T-cell (primary cell): ENCODE measurements at places on chromosomes 3 and 15.

- DNase-seq, result no peak
Observed at GRCh38 chr3:143263852-143264513, 144.4 kb downstream of the CHST2 start.

GRCh38 chr3:62293051-62293780 is 80.1 kb downstream of the FEZF2 start:
- DNase-seq, result no peak

GRCh38 chr3:122671553-122671952 is 9.1 kb upstream of the PARP14 start:
- no peak for DNase-seq

- no peak for DNase-seq
Observed at GRCh38 chr15:70060993-70061305, 36.8 kb downstream of the TLE3 start.

GRCh38 chr3:184360929-184361531 is 375 bp downstream of the CLCN2 start:
- DNase-seq, result no peak

GRCh38 chr3:128266453-128266852 is 113.2 kb downstream of the EEFSEC start:
- no peak for DNase-seq

DNA sequence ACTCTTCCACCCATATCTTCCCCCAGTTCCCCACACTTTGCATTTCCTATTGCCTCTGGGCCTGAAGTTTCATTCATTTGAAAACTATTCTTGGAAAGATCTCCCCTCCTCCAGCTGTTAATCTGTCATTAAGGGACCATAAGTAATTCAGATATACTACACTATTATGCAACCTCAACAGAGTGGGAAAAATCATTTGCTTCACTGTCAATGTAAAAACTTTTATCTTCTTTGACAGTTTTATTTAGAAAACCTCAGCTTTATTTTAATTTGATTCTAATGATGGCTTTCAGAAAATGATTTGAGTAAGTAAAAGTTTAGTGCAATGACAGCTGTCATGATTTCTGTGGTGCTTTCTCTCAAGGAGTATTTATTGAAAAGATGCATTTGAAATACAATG is 435.3 kb upstream of the KCNMB2 start:
- DNase-seq, result no peak

- no peak for DNase-seq
Observed at GRCh38 chr3:139222100-139222657, 121.6 kb upstream of the MRPS22 start.

DNA sequence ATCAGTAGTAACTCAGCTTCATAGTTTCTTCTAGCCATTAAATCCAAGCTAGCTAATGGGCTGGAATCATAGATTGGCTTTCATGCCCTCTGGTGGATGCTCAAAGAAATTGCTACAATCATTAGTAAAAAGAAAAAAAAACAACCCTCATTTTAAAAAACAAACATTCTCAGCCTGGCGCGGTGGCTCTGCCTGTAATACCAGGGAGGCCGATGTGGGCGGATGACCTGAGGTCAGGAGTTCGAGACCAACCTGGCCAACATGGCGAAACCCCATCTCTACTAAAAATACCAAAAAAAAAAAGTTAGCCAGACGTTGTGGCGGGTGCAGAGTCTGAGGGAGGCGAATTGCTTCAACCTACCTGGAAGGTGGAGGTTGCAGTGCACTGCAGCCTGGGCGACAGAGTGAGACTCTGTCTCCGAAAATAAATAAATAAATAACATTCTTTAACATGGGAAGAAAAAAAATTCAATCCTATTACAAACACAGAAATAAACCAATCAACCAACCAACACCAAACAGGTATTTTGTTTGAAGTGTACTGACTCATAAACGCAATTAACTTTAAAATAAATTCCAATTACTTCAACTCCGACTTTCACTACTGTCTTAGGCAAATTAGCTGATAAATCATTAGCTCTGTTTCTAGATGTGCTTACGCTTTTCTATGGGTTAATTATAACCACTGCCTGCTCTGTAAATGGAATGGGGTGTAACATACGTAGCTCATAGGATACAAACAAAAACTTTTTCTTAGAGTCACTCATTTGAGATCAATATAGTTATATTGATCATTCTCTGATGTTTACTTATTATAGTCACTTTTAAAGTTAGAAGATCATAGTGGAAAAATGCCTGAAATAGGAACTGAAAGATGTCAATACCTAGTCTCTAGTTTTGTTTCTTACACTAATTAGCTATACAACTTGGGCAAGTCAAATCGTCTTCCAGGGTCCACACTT is 24.9 kb downstream of the TMEM207 start:
- peak; percentile 1 for DNase-seq

DNA sequence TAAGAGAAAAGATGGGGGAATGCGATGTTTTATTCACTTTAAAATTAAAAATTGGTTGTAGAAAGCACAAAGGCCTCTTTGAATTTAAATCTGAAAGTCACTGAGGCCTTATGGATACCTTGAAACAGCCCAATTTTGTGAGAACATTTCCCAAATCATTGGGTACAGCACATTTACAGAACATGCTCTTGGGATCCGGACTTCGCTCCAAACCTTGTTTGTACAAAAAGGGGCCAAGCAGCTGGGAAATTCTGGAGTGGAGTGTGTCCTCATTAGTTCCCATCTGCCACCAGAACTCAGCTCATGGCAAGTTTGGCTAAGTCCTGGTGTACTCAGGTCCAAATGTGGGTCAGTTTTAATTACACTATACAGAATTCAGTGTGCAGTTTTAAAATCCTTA is 254.2 kb downstream of the ZBTB20 start:
- DNase-seq, result no peak

DNA sequence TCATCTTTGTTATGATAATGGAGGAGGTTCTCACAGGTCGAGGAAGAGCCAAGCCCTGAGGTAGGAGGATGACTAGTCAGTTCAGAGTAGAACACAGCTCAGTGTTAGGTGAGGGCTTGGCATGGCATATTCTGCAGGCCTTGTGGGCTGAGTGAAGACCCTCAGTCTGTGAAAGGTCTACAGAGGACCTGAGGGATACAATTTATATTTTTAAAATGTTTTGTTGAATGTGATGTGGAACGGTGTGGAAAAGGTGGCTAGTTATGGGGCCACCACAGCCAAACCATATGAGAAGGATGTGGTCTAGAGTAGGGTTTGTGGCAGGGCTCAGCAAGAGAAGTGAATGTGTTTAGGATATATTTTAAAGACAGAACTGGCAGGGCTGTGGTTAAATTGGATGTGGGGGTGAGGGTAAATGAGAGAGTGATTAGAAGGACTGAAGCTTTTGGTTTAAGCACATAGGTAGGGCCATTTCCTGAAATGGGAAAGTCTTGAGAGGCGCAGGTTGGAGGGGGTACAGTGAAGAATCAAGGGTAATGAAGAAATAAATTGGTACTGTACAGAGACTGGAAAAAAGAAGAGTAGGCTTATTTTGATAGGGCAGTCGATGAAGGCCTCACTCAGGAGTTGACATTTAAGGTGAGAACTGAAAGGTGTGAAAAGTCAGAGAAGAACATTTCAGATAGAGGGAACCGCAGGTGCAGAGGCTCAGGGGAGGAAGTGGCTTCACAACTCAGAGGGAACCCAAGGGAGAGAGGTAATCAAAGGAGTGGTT is 60.5 kb downstream of the SPTSSB start:
- DNase-seq, result peak; percentile 75

GRCh38 chr3:74127256-74127655 is 487.2 kb downstream of the CNTN3 start:
- DNase-seq, result no peak

DNA sequence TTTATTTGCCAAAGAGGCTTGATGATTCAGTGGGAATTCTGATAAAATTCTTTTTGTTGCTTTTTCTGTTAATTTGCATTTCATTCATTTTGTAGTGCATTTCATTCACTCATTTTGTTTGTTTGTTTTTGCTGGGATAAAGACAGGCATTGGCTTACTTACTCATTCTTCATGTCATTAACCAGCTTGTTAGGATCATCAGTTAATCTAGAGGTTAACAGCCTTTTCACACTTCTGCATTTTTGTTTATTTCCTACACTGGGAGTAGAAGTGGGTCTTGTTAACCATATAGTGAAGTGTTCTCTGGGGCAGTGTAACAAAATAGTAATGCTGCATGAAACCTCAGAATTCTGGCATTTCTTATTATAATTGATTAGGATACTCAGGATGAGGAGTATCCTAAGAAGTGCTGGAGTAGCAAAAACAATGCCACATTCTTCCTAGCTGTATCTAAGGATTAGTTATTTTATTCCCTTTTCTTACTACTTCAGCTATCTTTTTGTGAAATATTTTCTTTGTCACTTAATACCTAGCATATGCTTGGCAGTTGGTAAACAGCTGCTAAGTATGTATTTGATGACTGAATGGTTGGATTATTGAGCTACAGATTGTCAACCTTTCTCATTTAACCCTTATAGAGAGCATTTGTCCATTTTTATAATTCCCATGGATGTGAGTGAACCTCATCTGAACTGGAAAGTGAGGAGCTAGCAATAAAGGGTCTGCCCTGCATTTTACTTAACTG is 135.7 kb upstream of the LRRFIP2 start:
- no peak for DNase-seq

- DNase-seq, result no peak
Observed at GRCh38 chr3:124888482-124889441, 1.6 kb upstream of the ITGB5 start.

- DNase-seq, result no peak
Observed at GRCh38 chr15:36894075-36894474, 206.3 kb downstream of the MEIS2 start.

DNA sequence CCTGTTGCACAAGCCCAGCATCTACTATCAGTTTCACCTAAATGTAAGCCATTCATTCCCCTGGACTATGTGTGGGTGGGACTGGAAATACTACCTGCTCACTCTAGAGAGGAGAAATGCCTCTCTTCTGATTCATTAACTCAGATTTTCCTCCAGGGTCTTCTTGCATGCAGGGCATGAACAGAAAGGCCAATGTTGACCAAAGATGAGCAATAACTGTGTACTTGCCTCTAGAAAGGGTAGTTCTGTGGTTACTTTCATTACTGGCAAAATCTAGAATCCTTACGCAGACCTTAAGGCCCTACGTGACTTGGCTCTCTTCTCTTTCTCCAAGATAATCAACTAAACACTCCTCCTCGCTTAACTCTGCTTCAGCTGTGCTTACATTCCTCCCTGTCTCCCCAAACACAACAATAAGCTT is 81.4 kb upstream of the PSMD6 start:
- DNase-seq, result no peak

DNA sequence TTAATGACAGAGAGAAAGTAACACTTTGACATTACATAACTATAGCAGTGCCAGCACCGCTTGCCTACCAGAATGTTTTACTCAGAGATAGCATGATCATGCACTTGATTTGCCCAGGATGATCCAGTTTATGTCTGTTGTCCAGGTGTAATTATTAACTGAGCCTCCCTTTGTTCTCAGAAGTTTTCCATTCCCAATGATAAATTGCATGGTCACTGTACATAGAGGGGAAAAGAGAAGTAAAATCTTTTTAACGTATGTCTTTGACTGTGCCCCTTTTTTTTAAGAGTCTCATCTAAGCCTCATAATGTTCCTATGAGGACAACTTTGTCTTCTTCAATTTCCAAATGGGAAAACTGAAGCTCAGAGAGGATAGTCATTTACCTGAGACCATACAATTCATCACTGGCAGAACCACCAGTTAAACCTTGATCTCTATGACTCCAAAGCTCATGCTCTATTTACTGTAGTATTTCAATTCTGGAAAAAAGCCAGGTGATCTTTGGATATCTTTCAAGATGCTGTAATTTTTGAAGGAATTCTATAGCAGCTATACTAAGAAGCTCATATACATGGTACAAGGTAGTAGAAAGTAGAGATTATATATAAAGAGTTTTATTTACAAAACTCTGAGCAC is 25.1 kb downstream of the C3orf85 start:
- no peak for DNase-seq

GRCh38 chr3:78742491-78742890 is 1025.3 kb downstream of the ROBO1 start:
- no peak for DNase-seq

DNA sequence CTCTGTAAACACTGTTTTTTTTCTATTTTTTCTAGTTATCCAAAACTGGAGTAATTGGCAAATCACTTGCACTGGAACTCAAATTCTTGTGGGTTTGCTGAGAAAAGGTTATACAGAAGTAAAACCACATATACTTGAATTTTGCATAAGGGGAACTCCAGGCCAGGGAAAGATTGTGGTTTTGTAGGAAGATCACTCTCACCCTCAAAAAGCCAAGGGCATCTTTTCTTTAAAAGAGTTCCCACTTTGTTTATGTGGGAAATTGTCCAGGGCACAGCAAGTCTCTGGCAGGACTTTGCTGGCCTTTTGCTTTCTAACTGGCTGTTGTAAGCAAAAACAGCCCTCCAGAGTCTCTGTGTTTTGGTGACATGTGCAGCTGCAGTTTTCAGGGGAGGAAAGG is 340.3 kb upstream of the RBMS3 start:
- no peak for DNase-seq

- no peak for DNase-seq
Observed at GRCh38 chr3:101195951-101196713, 124.2 kb downstream of the IMPG2 start.

- no peak for DNase-seq
Observed at GRCh38 chr15:74573987-74574386, 33.0 kb downstream of the ARID3B start.

DNA sequence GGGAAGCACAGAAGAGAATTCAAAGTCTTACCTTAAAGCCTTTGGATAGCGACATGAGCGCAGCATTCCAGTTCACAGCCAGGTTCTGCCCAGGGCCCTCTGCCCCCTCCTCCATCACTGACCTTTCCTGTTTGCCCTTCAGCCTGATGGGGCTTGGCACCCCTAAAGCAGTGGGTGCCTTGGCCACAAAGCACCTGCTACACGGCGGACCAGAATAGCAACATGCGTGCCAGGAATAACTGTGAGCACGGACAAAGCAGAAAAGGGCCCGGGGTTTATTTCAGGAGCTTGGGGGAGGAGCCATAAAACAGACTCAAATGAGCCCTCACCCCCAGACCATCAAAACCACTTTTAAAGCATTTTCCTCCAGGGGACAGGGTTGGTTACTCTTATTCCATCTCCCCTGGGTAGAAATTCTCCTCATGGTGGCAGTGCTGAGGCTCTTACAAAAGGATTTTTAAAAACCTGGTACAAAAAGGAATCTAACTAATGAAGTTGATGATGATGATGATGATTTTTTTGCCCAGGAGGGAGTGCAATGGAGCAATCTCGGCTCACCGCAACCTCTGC is 135.4 kb downstream of the KLF13 start:
- no peak for DNase-seq

GRCh38 chr3:57026944-57027343 is 33.5 kb upstream of the SPATA12 start:
- DNase-seq, result no peak

DNA sequence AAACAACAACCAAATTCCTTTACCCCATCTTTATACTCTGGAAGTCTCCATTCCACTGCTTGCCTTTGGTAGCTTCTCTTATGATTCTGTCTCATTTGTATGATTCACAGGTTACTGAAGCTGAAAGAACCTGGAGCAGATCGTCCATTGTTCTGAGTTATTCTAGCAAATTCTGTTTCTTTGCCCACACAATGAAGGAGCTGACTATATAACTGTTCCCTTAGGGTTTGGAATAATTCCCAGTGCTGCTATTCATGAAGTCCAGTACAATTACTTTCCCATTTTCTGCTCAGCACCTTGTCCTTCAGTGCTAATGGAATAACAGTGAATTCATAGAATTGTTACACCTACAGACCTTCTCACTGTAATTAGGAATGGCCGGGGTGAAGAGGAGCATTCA is 167.8 kb downstream of the CHST2 start:
- DNase-seq, result no peak
